ENCODE measurements at places on chromosomes 4 and X. TPM values are rescaled to one million over a fixed set of nuclear protein-coding genes. Genes with fewer than 3 reads are reported as not detected.

- no peak for DNase-seq
These were observed 35.4 kb upstream of the PPA2 start for GRCh38 chr4:105509291-105509690.

The ADD1 gene
- 205 TPM for polyA plus RNA-seq

- DNase-seq: no peak
These were observed 65.3 kb downstream of the WDFY3 start for GRCh38 chr4:84901173-84901572.

DNA sequence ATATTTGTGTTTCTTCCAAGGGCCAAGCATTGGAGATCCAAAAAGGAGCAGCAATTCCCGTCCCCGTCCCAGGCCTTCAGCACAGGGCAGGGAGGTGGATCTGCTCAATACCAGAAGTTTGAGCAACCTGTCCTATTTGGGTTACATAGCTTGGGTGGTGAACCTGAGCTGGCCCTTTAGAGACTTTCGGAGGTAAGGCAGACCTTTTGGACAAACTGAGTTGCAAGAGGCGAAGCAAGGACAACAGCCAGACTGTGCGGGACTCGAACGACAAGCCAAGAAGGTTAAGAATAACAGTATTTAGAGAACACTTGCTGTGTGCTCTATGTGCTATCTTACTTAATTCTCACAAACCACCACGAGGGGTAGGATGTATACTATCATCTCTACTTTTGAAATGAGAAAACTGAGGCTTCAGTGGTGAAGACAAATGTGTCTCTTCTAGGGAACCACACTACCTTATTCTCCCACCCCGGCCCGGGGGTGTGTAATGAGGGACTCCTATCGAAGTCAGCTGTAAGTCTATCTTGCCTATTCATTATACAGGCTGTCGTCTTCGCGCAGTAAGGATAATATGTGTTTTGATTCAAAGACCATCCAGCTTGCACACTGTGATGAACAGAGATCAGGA lies 1.3 kb downstream of the NOP14 start:
- DNase-seq: no peak

DNA sequence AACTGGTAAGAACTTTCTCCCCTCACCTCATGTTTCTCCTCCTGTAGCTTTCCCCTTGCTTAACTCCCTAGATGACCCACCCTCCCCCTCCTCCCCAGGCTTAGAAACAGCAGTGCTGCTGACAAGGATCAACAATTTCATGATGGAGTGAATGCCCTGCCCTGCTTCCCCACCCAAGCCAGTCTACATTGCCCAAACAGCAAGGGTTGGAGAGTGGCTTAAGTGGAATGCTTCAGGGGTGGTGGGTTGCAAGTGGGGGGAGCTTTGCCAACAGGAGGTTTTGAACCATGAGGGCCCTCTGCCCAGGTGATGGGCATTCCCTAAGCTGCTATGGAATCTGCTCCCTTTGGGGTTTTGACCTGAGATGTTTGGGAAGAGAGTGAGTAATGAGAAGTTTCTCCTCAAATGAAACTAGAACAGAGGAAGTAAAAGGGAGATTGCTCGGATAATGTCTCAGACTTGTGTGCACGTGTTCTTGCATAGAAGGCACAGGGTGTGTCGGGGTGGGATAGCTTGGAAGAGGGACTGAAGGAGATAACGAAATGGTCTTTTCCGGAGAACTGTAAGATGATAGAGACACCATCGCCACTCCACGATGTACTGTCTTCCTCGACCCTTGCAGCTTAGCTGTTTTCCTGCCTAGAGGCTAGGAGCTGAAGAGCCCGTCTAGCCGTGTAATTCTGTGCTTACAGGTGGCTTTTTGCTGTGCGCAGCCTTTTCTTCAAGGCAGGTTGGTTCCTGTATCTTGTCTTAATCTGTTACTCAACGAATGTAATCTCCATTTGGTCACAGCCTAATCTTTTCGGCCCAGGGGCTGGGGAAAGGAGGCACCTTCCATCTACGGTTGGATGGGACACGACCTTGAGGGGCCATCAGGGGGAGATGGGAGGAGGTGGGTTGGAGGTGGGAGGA lies 10.1 kb downstream of the GDPD2 start:
- no peak for DNase-seq
